Stimulated activated CD4-positive, alpha-beta T cell treated with anti-CD3 and anti-CD28 coated beads, Interleukin-1b, Interleukin-23, amount 100 ng/mL, for 24 hours (primary cell): ENCODE measurements at places on chromosomes 5 and 9.

DNA sequence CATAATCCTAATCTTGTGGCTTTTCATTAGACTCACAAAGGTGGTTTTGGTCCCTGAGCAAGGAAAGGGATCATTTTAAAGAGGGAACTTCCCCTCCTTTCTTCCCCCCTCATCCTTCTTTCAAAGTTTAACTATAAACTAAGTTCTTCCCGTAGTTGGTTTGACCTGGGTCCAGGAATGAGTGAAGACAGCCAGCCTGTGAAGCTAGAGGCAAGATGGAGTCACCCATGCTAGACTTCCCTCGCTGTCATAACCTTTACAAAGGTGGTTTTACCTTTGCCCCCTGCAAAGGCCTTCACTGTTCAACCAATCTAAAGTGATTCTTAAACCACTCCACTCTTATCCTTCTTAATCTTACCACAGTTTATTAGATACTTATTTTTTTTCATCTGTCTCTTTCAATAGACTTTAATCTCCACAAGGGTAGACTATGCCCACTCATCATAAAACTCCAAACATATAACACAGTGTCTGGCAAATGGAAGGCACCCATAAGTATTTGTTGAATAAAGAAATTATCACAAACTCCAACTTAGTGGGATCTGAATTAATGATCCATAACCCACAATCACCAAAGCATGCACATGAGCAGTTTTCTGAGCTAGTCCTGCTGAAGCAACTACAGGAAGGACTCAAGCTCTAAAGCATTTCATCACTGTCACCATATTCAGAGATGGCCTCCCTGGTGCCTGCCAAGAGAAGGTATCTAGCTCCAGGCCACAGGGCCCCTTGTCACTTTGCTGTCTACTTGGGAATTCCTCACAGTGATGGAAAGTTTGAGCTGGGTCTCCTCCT is 369.0 kb downstream of the SPOCK1 start:
- DNase-seq = no peak

DNA sequence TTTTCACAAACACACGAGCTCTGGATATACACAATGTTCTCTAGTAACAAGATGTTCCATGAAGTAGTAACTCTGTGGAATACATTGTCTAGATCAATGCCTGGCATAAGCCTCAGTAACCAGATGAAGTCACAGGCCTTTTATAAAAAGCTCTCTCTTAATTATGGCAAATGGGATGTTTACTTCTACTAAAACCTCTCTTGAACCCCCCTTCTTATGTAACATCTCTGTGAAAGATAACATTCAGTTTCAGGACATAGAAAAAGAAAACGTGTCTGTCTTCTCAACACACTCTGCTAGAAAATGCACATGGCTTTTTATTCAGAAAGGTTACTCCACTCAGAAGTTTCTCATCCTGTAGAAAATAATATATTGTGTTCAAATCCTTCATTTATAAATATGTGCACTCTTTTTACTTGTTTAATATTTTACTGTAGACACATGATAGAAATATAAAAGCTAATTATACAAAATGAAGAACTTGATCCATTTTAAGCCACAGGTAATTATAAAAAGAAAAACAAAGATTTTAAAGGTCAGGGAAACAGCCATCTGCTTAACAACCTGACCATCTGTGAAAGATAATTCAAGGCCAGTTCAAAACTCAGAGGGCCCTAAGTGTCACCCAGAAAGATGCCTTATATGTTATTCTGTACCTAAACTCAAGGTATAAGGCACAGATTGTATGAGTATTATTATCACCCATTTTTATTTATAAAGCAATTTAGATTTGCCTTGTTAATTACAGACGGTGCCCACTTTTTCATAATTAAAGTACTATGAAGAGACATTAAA is 812.0 kb downstream of the CDH18 start:
- DNase-seq = no peak

DNA sequence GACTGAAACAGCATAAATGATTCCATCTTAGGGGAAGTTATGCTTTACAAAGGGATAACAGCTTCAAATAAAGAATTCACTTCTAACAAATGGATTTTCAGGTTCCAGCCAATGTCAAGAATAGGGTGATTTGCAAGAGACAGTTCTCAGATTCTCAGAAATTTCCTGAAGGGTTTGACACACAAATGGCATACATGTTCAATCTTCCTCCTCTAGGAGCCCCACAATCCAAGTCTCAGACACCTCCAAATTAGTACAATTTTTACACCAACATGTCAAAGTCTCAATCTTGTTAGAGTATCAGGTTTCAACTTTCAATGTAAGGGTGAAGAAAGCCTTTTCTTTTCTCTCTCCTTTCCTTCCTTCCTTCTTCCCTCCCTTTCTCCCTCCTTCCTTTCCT is 996.6 kb downstream of the TLE1 start:
- no peak for DNase-seq

DNA sequence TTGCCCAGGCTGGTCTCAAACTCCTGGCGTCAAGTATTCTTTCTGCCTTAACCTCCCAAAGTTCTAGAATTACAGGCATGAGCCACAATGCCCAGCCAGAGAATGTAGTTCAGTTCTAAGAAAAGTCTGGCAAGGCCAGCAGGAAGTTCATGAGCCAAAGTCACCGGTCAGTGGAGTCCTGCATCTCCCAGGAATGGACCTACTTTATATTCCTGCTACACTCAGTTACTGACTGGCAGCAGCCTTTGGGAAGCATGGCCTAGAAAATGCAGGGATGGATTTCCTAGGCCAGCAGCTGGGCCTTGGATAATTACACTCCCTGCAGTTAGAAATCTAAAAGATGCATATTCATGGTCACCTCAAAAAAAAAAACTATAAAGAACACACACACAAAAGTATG is 135.7 kb downstream of the CAAP1 start:
- DNase-seq = no peak

DNA sequence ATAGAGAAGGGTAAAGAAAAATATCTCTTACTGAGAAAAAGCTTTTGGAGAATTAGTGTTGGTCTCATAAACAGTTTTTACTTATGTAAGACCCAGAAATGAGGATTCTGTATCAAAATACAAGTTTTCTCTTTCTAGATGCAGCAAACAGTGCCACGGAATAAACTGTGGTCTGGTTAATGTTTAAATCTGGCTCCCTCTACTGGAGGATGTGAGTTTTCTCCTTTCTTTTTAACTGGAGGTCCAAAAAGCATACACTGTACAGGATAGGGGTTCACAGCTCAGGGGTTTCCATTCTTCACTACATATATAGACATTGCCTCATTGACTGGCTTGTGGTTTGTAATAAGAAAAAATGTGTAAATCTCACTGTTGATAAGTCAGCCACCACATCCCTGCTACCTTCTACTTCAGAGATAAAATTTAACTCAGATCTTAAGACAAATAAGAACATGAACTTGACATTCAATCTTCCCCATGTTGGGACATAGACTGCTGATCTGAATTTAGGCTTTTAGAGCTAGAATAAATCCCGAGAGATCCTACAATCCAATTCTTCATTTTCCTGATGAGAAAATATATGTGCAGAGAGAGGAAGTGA is 98.9 kb downstream of the CFAP95 start:
- no peak for DNase-seq

DNA sequence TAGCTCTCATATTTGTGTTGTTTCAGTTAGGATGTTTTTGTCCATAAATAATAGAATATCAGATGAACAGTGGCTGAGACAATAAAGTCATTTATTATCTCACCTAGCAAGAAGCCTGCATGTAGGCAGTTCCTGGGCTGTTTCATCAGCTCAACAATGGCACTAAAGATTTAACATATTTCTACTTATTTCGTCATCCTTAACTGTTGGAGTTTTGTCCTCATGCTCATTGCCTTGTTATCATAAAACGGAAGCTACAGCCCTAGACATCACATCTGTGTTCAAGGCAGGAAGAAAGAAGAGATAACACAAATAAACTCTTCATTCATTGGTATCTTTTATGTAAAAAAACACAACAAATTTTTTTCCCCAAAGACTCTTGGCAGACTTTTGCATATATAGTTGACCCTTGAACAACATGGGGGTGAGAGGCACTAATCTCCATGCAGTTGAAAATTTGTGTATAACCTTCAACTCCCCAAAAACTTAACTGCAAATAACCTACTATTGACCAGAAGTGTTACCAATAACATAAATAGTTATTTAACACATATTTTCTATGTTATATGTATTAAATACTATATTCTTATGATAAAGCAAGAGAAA is 277.2 kb upstream of the ADRA1B start:
- no peak for DNase-seq

GRCh38 chr9:650362-650761 is 191.1 kb upstream of the DMRT1 start:
- DNase-seq = no peak

DNA sequence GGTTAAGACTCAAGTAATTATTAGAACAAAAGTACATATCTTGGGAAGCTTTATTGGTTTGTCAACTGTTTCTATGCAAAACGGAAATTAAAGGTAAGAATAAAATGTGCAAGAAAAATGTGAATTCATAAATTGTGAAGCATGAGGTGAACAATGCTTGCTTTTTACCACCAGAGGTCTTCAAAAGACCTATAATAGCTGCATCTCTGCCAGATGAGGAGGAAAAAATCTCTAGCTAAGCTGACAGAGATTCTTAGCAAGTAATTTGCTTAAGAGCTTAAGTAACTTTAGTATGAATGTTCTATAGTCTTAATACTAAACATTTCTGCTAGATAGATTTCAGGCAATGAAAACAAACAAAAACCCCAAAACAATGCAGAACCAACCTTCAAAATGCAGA is 54.1 kb downstream of the MRPS30 start:
- DNase-seq = no peak

- DNase-seq = no peak
Measured at GRCh38 chr5:170464280-170465127, 39.3 kb upstream of the KCNIP1 start.

DNA sequence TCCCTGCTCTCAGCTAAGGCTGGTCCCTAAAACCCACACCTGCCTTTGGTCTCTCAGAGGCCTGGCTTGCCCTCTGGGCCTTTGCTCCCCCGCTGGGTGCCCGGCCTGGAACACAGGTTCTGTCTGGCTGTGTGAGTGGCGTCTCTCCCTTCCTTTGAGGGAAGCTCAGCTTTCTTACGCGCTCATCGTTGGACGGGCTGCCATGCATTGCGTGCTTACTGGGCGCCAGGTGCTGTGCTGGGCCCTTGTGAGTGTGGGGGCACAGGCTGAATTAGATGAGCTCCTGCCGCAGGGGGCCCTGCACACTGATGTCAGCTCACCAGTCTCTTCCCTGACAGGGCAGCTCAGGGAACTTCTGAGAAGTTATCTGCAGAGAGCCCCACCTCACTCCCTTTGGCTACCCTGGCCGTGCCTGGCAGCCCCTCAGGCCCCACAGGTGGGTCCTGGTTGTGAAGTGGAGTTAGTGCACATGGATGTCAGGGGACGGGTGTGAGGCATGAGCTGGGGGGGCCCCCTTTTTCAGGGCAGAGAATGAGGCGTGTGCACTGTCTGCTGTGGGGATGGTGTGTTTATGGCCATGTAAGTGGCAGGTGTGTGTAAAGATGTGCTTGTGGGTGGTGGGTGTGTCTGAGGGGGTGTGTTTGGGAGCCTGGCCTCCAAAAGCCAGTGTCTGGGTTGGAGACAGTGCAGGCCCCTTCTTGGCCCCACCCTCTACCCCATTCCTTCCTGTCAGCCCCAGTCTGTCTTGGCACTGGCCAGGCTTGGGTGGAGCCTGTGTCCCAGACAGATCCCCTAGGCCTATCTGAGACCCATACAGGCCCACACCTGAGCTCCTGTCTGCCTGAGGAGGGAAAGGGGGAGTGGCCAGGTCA is 7.5 kb upstream of the RMND5B start:
- no peak for DNase-seq

- no peak for DNase-seq
Measured at GRCh38 chr5:109924237-109925107, 234.7 kb downstream of the MAN2A1 start.

DNA sequence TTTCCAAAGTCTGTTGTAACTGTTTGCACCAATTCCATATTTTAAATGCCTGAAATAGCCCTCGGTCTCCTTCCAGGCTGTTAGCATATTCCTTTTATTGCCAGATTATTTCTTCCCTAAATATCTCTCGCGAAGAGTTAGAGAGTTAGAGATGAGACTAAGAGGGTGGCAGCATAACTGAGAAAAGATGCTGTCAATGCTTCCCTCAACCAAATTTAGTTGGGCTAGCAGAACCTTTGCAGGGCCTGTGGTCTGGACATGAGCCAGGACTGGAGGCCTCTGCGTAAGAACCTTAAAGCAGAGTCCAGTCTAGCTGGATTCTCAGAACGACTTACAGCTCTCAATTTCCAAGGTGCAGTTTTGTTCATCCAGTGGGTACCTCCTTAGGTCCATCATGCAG is 135.9 kb downstream of the GABRB2 start:
- no peak for DNase-seq

DNA sequence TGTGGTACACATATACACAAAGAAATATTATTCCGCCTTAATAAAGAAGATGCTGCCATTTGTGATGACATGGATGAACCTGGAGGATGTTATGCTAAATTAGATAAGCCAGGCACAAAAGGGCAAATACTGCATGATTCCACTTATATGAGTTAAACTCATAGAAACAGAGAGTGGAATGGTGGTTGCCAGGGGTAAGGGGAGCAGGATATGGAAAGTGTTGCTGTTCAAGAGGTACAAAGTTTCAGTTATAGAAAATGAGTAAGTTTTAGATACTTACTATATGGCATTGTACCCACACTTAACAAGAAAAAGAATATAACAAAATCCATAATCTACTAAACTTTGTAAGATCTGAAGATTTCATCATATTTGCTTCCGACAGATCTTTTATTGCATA is 252.2 kb downstream of the SYK start:
- DNase-seq = no peak

- DNase-seq = no peak
Measured at GRCh38 chr9:111805830-111806241, 11.1 kb upstream of the SHOC1 start.

GRCh38 chr5:81579262-81579924 is 171.5 kb downstream of the SSBP2 start:
- no peak for DNase-seq

GRCh38 chr5:43233946-43234345 is 41.9 kb downstream of the NIM1K start:
- no peak for DNase-seq

GRCh38 chr5:122882831-122883230 is 37.4 kb downstream of the SNX24 start:
- no peak for DNase-seq

GRCh38 chr5:37723162-37723961 is 116.5 kb downstream of the GDNF start:
- DNase-seq = no peak

GRCh38 chr9:96495341-96495740 is 45.4 kb downstream of the HABP4 start:
- no peak for DNase-seq

DNA sequence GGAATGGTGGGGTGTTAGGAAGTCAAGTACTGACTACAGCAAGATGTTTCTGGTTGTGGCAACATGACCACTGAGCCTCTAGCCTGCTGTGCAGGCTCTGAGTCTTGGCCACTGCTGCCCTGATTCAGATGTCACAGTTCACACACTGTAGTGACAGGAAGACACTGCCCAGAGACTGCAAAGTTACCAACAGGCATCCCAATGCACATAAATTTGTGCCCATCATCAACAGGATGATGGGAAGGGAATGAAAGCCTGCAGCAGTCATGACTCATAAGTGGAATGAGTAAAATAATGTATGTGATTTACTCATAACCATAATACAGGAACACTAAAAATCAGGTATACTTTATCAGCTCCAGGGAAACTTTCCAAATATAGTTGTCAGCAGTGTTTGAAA is 251.6 kb upstream of the HAPLN1 start:
- DNase-seq = no peak

- no peak for DNase-seq
Measured at GRCh38 chr9:89543621-89544278, 45.8 kb upstream of the SEMA4D start.

GRCh38 chr5:131751506-131751905 is 45.3 kb downstream of the FNIP1 start:
- no peak for DNase-seq
